ENCODE measurements at places on chromosomes 6 and 20.

DNA sequence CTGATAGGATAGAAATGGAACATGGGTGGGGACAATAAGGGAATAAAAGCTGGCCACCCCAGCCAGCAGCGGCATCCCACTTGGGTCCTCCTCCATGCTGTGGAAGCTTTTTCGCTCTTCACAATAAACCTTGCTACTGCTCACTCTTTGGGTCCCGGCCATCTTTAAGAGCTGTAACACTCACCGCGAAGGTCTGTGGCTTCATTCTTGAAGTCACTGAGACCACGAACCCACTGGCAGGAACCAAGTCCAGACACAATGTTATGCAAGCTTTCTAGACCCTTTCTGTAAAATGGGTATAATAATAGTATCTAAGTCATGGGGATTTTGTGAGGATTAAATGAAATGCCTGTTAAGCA, 48.9 kb upstream of the EZR start:
- no peak for DNase-seq

GRCh38 chr6:148521158-148521557, 178.5 kb downstream of the SASH1 start:
- no peak for DNase-seq

DNA sequence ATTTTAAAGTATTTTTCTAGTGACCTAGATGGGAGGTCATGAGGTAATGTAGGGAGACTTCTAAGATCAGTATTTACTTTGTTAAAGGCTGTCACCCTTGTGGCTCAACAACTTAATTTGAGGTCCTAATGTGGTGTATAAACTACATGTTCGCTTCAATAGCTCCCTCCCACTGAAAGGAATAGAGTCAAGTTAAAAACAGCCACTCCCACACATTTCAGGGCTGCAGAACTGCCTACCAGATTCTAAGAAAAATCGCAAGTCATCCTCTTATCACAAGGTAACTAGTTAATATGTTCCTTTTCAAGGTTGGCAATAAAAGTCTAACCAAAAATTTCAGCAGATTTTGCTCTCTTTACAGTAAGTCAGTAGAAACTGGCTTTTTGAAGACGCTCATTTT, 15.1 kb downstream of the GSTA1 start:
- DNase-seq: no peak

DNA sequence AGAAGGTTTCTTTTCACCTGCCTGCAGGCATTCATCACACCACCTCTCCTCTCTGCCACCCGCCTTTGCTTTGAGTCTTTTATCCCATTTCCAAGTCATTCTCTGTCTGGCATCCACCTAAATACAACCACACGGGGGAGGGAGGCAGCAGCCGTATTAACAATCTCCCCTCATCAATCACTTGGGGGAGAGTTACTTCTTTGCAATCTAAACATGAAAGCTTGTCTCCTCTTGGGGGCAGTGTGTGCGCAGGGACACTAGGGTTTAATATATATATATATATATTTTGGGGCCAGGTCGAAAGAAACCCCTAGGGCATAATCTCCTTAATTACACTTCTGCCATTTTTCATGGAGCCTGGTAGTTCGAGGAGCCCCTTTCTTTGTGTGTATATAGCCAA, 214.5 kb downstream of the TSHZ2 start:
- DNase-seq: no peak

- no peak for DNase-seq
These were observed 75.2 kb downstream of the DST start for GRCh38 chr6:56567501-56567900.

DNA sequence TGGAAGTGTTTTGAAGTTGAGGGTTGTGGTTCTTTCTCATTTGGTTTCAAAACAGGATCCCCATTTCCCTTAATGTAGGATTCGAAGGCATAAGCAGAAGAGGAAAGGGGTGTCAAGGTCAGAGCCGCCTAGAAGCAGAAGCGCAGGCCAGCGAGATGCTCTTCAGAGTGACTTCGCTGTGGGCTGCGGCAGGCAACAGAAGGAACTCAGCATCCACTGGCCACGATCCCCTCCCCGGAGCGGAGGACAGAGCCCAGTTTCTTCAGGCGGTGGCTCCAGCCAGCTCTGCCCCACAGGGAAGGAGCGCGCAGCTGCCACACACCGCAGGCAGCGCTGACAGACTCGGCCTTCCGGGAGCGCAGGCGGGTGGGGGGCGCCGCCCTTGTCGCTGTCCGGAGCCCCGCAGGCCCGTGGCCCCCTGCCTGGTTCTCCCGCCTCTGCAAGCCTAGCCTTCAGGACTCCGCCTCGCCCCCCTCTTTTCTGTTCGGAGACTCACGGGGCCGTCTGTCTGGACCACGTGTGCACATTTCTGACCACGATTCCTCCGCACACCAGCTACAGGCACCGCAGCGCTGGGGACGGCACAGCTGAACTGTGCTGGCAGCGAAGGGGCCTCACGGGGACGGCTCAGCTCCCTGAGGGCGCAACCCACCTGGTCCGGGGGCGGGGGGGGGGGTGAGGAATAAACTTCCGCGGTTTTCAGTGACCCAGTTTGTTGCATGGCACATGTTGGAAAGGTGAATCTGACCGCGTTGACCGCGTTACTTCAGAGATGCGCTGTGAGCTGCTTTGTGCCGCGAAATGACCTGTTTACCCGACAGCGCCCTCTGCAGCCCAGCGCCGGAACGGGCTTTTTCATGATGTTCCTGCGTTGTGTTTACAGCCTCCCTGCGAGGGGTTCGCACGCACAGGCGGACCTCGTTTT, 26.1 kb downstream of the TTLL2 start:
- peak; percentile 57 for DNase-seq

DNA sequence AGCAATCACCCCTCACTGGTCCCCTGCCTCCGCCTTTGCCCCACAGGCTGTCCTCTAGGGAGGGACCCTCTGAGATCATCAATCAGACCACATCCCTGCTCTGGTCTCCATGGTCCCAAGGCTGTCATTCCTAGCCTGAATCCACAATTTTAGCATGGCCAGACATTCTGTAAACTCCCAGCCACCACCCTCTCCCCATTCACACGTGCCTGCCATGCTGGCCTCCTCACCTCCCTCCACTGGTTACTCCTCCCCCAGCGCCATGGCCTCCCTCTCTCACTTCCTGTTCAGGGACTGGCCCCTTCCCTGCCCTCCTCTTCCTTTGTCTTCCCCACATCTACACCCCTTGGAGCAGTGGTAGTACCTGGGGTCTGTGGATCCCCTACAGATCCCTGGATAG, 150.7 kb upstream of the MLN start:
- DNase-seq: no peak

- DNase-seq: no peak
These were observed 162.3 kb upstream of the TNFAIP3 start for GRCh38 chr6:137704802-137705159.

DNA sequence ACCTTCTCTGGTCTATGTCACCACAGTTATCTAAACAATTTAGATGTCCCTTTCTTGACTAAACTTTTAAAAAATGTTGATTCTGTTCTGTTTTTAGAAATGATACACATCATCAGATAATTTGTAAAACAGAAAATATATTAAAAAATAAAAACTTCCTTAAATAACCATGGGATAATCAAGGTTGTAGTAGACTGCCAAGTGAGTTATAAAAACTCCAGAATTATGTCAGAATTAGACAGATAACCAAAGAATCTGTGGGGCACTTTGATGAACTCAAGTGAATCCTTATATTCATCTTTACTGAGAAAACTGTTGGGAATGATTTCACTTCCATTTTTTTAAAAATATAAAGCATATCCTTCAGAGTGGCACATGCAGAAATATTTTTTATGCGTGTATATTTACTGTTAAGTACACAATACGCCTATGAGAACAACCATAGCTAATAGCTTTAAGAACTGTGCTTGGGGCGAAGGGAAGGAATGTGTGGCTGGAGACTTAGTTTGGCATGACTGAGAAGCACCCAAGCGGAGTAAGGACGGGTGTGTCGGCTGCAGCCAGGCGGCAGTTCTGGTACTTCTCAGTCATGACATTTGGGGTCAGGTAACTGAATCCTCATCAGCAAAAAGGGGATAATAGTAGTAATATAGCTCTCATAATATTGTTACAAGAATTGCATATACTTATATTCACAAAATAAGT, 604.7 kb upstream of the CITED2 start:
- DNase-seq: no peak

DNA sequence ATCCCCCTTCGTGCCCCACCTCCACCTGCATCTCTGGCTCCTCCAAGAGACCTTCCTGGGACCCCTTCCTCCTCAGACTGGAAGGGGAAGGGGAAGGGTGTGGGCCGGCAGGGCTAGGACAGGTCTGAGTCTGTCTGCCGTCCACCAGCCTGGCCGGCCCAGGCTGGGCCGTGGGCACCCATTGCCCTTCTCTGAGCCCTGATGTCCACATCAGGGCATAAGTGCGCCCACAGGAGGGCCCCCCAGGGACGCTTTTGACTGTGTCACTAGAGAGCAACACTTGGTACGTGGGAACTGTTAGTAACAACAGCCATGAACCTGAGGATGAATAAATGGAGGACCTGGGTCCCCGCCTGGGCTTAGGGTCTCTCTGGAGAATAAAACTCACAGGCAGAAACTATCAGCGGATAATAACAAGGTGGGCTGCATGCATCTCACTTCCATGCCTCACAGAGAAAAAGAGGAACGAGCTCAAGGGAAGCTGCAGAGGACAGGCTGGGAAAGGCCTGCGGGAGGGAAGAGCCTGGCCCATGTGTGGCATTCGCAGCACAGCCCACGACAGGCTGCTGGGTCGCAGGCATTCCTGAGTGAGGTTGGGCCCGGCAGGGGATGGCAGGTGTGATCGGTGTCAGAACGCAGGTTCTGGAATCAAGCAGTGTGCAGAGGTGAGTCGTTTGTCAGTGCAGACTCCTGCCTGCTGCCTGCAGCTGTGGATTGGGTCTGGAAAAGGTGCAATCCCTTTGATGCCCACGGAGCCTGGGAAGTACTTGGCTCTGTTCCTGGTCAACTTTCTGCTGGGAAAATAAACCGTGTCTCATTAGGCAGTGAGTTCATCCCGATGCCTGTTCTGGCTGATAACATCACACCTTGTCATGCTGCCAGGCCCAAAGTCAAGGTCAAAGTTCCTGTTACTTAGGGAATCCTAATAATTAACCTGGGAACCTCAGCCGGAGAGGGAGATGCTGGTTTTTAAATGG, 60.9 kb downstream of the BCAS4 start:
- peak; percentile 14 for DNase-seq

DNA sequence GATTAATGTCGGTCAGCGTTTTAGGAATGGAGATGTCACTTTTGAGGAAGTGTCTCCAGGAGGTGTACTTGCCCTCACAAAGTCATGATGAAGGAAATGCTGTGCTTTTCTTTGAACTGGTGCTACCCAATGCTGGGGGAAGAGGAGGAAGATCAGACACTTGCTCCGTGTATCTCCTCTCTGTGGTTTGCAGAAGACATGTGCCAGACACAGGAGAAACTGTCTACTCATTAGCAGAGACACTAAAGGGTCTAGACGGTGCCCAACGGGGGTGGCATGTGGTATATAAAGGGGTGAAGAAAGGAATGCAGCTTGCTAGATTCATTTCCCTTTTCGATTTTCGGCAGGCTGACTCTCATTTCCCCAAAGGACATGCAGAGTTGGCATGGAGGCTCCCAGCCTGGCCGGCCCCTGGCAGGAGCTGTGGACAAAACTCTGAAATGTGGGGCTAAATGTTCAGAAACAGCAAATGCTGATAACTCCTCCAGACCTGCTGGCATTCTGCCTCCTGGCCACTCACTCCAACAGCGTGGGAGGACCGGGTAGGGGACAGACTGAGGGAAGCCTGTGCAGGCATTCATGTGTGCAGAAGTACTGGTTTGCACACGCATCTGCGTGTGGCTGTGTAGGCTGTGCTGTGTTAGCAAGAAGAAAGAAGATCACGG, 59.6 kb upstream of the QKI start:
- no peak for DNase-seq

DNA sequence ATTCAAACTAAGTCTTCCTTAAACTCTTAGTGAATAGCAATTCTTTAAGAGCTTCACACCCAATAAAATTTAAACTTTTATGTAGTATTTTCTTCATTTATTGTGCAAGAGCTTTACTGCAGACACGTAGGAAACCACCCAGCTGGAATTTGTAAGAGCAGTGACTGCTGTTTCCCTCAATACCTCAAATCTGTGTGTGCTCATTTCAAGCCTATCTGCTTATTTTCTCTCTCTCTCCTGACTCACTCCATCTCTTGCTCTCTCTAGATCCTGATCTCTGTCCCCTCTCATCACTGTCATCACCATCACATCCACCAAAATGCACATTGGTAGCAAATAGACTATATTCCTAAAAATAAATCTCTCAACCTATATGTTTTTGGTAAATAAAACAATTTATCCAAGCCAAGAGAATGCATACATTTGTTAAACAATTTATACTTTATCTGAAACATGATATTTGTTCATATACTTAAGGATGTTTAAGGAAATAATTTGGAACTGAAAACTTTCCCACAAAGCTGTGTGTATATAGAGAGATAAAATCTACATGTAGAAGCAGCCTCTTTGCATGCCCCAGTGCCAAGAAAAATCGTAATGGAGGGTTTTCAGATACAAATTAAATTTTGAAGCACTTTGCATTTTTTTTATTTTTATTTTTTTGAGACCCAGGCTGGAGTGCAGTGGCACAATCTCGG, 273.0 kb downstream of the TFAP2A start:
- DNase-seq: no peak

DNA sequence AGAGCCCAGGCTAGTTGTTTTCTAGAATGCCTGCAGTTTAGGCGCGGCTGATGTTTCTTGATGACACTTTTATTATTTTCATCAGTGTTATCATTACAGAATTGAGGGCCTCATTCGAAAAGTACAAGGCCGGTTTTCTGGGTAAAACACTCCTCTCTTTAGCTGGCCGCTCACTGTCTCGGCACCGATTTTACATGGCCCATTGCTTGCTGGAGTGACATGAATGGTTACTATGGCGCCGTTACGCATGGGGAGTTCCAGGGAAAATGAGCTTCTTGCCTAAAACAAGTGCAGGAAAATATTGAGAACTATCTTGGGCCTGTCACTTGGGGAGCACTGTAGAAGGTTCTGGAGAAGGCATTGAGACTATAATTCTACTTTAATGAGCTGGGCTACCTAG, 317.8 kb downstream of the CDH4 start:
- no peak for DNase-seq

Data from NCI-H2081 (cell line).